ENCODE measurements at places on chromosomes 1 and 21. TPM values are rescaled to one million over a fixed set of nuclear protein-coding genes. Genes with fewer than 3 reads are reported as not detected.

Gene DDAH1
- 60.4 TPM for total RNA-seq

Gene FAM151A
- not detected for total RNA-seq

Gene CR1L
- not detected for total RNA-seq

Gene RHD
- total RNA-seq: under 0.01 TPM

Gene KIF26B
- total RNA-seq: 9.3 TPM

Gene PCP4
- not detected for total RNA-seq

Gene SSBP3
- total RNA-seq: 5.9 TPM

Gene TRMT13
- total RNA-seq: 10.7 TPM

Gene OR2AK2
- not detected for total RNA-seq

Gene CFHR5
- total RNA-seq: not detected

Gene LY9
- total RNA-seq: not detected

Gene KRTAP20-4
- not detected for total RNA-seq

Gene CNKSR1
- 0.19 TPM for total RNA-seq

Gene NPHS2
- total RNA-seq: not detected

Gene UQCRHL
- total RNA-seq: 2.0 TPM

Gene EXTL1
- 0.58 TPM for total RNA-seq

Gene SCMH1
- 6.5 TPM for total RNA-seq

Gene LAMB3
- 11.3 TPM for total RNA-seq

Gene MROH9
- total RNA-seq: 0.85 TPM

Gene FGR
- total RNA-seq: not detected

Gene CALML6
- total RNA-seq: 0.19 TPM

Gene UBE2U
- total RNA-seq: not detected

Gene PDIK1L
- 4.2 TPM for total RNA-seq

Gene RPS6KA1
- total RNA-seq: 4.2 TPM

Gene TFF3
- not detected for total RNA-seq

Gene RIPPLY3
- total RNA-seq: not detected

Gene CLDN17
- total RNA-seq: not detected

Gene CYB5RL
- total RNA-seq: 3.9 TPM

Gene KRTAP7-1
- not detected for total RNA-seq

Gene PPM1J
- total RNA-seq: 2.3 TPM

Gene LCE1F
- total RNA-seq: not detected

Gene PLEKHN1
- 0.28 TPM for total RNA-seq

Gene C1orf87
- not detected for total RNA-seq

Gene KRTAP12-2
- total RNA-seq: not detected

Gene OLIG1
- total RNA-seq: not detected

Gene PLXNA2
- total RNA-seq: 3.4 TPM

Gene RNU1-1
- under 0.01 TPM for total RNA-seq

Gene OR2L2
- not detected for total RNA-seq

Gene ADGRL4
- total RNA-seq: 35.0 TPM

Gene LCE1A
- not detected for total RNA-seq

Gene CCDC181
- total RNA-seq: 1.7 TPM

Gene NR1I3
- not detected for total RNA-seq

Gene SYT11
- 59.5 TPM for total RNA-seq

Gene ANXA9
- total RNA-seq: not detected

Gene RNU1-3
- under 0.01 TPM for total RNA-seq

Gene SLC41A1
- total RNA-seq: 20.0 TPM

Gene HNRNPR
- total RNA-seq: 53.8 TPM

Gene CNR2
- not detected for total RNA-seq
